ENCODE measurements at places on chromosomes 7 and 10.

GRCh38 chr7:101133621-101134398 lies 6.9 kb downstream of the SERPINE1 start:
- no peak for DNase-seq

GRCh38 chr10:80464557-80465450 lies 10.7 kb downstream of the TSPAN14 start:
- peak; percentile 27 for DNase-seq

- DNase-seq: no peak
These were observed 45.5 kb downstream of the CAMK2B start for GRCh38 chr7:44279731-44280505.

GRCh38 chr7:25820432-25821040 lies 331.5 kb upstream of the NFE2L3 start:
- no peak for DNase-seq

- DNase-seq: no peak
These were observed 836.7 kb upstream of the GHITM start for GRCh38 chr10:83302623-83303022.
